Endothelial cell of coronary artery (primary cell): ENCODE measurements at places on chromosomes 2 and 18. TPM values are rescaled to one million over a fixed set of nuclear protein-coding genes. Genes with fewer than 3 reads are reported as not detected.

Gene ZNF532
- 28.3 and 36.4 TPM in 2 replicates for total RNA-seq

Gene SETBP1
- total RNA-seq: 0.38 and 3.2 TPM in 2 replicates

Gene MAP2
- total RNA-seq: 8.8 and 9.2 TPM in 2 replicates

Gene PLA2R1
- total RNA-seq: 13.7 and 20.0 TPM in 2 replicates

Gene TMEM163
- total RNA-seq: 2.3 and 6.6 TPM in 2 replicates

Gene DSG1
- not detected in 2 replicates for total RNA-seq

Gene C2orf74
- total RNA-seq: 13.6 and 20.2 TPM in 2 replicates

Gene SPATS2L
- total RNA-seq: 26.7 and 27.0 TPM in 2 replicates

Gene TTC32
- total RNA-seq: 4.5 and 7.6 TPM in 2 replicates

Gene DCDC2C
- not detected in 2 replicates for total RNA-seq

Gene MOCOS
- 0.63 and 1.6 TPM in 2 replicates for total RNA-seq

Gene AQP12A
- not detected in 2 replicates for total RNA-seq

Gene SIX2
- under 0.01 and 4.4 TPM in 2 replicates for total RNA-seq

Gene CACNB4
- total RNA-seq: 0.18 and 0.28 TPM in 2 replicates

Gene GLB1L
- total RNA-seq: 3.3 and 4.0 TPM in 2 replicates

Gene SCYGR4
- total RNA-seq: not detected in 2 replicates

Gene MREG
- 2.3 and 5.2 TPM in 2 replicates for total RNA-seq

Gene PDE1A
- under 0.01 and 2.4 TPM in 2 replicates for total RNA-seq

Gene SERPINB10
- 0.09 TPM in 1 of 2 replicates, not detected in the other for total RNA-seq

Gene NAPG
- 28.6 and 38.7 TPM in 2 replicates for total RNA-seq

Gene KLHL41
- total RNA-seq: 0.09 and 0.19 TPM in 2 replicates

Gene ZNF385B
- total RNA-seq: not detected in 2 replicates

Gene INPP5D
- 26.9 and 28.6 TPM in 2 replicates for total RNA-seq

Gene MEP1B
- 0.19 TPM in 1 of 2 replicates, not detected in the other for total RNA-seq
